Motor neuron (in vitro differentiated cells): ENCODE measurements at places on chromosomes 3 and 15.

GRCh38 chr3:184171562-184171961 is 3.1 kb upstream of the AP2M1 start:
- ATAC-seq, result peak; percentile 55

- peak; percentile 88 for ATAC-seq
These were observed 34.4 kb downstream of the FAM240A start for GRCh38 chr3:46646700-46647099.

DNA sequence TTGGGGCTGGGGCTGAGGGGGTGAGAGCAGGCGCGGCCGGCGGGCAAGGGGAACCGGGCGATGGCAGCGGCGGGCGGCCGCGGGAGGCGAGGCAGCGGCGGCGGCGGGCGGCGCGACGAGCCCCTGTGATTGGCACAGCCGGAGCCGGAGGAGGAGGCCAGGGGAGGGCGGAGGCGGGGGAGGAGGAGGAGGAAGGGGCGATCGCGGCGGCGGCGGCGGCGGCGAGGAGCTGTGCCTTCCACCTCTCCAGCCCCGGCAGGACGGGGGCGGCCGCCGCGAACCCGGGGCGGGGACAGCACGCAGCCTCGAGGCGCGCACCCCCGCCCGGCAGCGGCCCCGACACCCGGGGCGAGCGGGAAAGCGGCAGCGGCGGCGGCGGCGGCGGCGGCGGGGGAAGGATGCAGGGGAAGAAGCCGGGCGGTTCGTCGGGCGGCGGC is at the start of gene SLCO3A1:
TSS of gene SLCO3A1 (plus strand) at position 198 of the 437 bp plus-strand sequence.
- peak; percentile 35 for ATAC-seq

- ATAC-seq, result no peak
These were observed 463.0 kb downstream of the ERC2 start for GRCh38 chr3:56005196-56005805.

- ATAC-seq, result no peak
These were observed 8.7 kb downstream of the SPINT1 start for GRCh38 chr15:40852529-40852928.

- no peak for ATAC-seq
These were observed 421.1 kb downstream of the ZBTB20 start for GRCh38 chr3:114725966-114726365.

DNA sequence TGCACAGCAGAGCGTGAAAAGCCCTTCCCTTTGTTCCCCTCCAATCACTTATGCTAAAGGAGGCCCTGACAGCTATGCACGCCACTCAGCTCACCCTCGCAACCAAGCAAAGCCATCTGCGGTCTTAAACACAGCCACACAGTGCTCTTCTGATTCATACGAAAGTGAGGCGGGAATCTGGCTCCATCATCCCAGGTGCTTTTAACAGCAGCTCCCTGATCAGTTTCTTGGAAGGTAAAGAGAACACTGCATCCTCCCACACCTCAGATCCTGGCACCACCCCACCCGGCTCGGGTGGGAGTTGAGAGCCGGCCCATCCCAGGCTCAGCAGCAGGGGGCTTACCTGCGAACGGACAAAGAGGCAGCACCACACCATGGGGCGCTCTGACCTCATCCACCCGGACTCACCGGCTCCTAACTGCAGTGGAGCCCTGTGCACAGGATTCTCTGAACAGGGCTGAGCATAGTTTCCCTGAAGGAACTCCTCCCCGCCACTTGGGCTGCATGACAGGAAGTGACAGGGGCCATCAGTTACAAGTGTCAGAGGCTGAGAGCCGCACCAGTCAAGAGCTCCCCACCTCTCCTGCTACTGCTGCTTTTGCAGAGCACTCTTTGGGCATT is 114.3 kb upstream of the ARHGEF3 start:
- ATAC-seq, result peak; percentile 68

- ATAC-seq, result no peak
These were observed 294.9 kb upstream of the SGO1 start for GRCh38 chr3:20480786-20481365.

DNA sequence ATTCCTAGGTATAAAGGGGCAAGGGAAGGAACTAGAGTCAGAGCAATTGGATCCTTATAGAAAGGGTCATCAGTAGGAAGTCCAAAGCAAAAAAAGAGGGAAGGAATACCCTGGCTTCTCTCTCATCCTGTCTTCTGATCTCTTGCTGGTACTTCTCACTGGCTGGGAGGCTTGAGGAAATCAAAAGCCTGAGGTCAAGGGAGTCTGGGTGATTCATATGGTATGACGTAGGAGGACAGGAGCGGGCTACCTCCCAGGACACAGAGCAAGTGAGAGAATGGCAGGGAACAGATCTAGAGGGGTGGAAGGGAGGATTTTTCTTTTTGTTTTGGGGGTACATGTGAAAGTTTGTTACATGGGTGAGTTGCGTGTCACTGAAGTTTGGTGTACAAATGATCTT is 76.0 kb downstream of the CFAP20DC start:
- ATAC-seq, result no peak

GRCh38 chr15:78425643-78426042 is 12.4 kb upstream of the IREB2 start:
- no peak for ATAC-seq

GRCh38 chr3:177491296-177492032 is 294.2 kb upstream of the TBL1XR1 start:
- ATAC-seq, result peak; percentile 62

GRCh38 chr3:179398574-179399231 is 51.2 kb downstream of the MFN1 start:
- ATAC-seq, result no peak

DNA sequence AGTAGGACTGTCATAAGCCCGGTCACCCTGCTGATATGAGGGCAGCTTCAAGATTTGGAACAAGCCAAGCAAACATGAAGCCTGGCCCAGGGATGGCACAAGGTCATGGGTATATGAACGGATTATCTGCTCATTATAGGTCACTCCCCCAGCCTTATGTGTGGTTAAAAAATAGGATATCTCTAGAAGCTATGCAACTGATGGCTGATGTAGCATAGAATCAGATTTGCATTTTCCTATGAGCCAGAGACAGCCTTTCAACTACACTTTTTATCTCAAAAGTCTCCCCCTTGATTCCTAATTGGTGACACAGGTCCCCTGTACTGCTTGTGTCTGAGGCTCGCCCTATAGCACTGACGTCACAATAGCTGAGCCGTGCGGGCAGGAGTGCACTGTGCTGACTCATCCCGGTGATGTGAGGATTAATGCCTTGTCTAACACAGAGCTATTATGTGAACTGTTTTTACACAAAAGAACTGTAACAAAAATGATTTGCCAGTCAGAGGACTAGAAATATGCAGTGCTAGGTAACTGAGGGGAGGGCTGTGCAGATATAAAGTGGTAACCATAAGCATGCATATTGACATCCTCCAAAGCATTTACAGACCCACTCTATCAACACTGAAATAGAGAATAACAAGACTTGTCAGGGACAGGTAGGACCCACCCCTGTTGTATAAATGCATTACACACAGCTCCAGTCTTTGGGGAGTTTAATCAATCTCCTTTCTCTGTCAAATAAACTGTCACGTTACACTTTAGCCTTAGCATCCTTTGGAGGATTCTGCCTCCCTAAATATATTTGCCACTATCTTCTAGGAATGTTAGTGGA is 204.9 kb downstream of the TIGIT start:
- peak; percentile 100 for ATAC-seq

DNA sequence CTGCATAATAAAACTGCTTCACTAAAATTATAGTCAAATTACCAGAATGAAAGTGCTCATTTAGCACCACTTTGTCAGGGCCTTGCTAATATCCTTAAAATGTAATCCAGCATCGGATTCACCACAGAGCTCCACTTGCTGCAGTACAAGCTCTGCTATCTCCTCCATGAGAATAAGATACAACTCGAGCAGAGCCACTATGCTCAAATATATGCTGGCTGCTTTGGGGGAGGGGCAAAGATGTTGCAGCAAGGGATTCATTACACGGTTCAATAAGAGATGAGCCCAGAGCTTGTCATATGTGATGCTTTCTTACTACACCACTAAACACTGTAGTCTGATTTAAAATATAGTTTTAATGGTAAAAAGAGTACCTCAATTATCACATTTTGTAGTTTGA is 72.2 kb downstream of the DLG1 start:
- ATAC-seq, result no peak

GRCh38 chr3:189490749-189491148 is 140.4 kb upstream of the TP63 start:
- ATAC-seq, result no peak

DNA sequence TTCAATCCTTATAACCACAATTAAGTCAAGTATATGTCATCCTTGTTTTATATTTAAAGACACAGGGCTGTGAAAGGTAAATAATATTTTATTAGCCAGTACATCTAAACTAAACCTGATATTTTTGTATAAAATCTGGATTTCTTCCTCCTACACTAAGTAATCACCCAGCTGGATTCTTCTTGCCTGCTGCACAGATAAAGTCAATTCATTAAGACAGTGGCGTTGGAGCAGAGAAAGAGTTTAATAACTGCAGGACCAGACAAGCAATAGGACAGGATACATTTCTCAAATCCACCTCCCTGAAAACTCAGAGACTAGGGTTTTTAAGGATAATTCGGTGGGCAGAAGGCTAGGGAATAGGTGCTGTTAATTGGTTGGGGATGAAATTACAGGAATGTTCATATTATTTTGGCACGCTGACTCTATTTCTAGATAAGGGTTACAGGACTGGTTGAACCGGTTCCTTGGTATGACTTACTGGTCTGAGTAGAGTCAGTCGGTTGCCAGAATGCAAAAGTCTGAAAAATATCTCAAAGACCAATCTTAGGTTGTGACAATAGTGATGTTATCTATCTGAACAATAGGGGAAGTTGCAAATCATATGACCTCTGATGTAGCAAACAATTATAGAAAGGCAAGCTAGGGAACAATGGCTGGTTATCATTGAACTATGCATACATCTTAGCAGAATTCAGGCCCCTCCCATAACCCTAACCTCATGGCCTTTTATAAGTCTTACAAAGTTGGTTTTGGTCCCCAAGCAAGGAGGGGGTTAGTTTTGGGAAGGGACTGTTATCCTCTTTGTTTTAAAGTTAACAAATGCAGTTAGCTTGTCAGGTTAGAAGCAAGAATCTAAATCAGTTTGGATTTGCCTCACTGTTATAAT is 244.8 kb downstream of the ALCAM start:
- no peak for ATAC-seq

- ATAC-seq, result no peak
These were observed 9.4 kb downstream of the PIK3CB start for GRCh38 chr3:138825336-138825735.

DNA sequence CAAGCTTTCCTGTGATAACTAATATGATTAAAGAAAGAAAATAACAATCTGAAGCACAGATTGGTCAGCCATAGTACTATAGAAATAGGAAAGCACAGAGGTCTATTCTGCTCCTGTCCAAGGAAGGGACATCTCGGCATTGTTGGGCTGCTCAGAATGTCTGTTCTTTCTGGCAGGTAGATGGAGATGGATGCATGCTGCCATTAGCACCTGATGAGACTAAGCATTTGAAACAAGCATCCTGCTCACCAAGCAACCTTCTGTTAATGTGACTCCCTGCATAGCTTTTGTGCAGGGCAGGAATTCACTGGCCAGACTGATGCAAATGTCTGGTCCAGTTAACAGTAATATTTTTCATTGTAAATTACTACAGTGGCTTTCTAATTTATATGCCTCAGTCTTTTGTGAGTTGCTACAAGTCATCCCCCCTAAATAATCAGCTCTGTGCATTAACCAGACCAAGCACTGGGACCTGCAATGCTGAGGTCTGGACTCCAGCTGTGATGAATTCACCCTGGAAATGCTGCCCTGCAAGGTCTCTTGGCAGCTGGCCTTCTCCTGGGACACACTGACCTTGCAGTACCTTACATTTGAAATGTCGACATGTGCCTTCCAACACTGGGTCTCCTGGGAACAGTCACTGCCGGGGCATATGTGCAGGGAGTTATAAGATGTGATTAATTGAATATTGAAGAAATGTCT is 1123.7 kb downstream of the IGSF11 start:
- ATAC-seq, result peak; percentile 77

DNA sequence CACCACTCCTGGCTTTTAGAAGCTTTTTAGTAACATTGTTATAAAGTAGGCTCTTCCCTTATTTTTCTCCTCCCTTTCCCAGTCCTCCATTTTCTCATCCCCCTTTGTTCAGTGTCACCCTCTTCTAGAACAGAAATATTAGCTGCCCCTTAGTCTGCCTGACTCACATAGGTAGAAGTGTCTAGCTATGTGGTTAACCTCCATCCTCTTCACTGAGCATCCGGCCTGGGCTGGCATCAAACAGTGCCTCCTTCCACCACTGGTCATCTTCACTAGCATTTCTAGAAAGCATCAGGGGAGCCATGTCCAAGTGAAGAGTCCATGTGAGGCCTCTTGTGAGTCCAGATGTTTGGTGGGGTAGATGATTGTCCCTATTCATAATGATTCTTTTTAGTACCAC is 70.0 kb upstream of the SKOR1 start:
- no peak for ATAC-seq

GRCh38 chr15:63517202-63517601 is 12.8 kb downstream of the USP3 start:
- ATAC-seq, result no peak

- peak; percentile 39 for ATAC-seq
These were observed 557 bp downstream of the TFG start for GRCh38 chr3:100709842-100710260.

DNA sequence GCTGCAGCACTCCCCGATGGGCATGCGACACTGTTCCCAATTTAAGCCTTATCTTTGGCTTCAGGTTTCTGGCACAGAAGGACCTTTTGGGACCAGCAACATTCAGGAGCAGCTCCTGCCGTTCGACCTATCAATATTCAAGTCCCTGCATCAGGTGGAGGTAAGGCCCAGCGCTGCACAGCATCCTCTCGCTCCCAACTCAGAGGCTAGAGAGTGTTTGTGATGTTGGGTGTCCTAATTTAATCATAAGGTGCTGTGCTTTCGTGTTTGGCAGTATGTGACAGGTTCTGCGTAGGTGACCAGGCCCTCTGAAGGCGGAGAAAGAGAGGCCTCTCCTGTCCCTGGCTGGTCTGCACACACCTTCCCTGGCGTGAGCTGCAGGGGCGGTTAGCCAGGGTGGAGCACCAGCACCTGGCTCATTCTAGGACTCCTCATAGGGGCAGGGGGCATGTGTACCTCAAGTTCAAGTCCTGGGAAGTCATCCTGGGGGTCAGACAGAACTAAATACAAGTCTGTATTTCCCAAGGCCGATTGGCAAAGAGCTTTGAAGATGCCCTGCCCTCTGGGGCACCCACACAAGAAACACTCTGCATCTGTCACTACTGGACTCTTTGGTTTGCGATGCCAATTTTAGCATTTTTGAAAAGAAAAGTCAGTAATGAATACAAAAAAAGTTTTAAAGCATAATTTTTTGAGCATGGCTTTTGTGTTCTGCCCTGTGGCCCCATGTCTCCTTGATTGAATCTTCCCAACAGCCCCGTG is 17.0 kb downstream of the NISCH start:
- no peak for ATAC-seq

- no peak for ATAC-seq
These were observed 1.8 kb upstream of the LARP6 start for GRCh38 chr15:70855764-70856163.

DNA sequence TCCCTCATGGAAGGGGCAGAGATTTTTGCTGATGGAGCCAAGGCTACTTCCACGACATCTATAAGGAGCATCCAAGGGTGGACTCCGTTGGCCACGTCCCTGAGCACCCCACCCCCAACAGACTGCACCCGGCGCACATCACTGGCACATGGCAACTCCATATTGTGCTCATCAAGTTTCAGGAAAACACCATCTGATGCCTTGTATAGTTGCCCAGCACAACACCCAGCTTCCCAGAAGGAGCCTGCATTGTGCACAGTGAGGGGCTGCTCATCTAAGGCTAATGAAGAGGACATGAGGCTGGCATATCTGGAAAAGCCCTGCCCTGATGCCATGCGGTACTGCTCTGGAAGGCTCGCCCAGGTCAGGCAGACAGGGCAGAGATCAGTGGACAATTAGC is 15.0 kb upstream of the CACNA2D2 start:
- no peak for ATAC-seq

- peak; percentile 88 for ATAC-seq
These were observed 152.4 kb downstream of the AGBL1 start for GRCh38 chr15:86231864-86232721.
